ENCODE measurements at places on chromosomes 4 and X. TPM values are rescaled to one million over a fixed set of nuclear protein-coding genes. Genes with fewer than 3 reads are reported as not detected.

DNA sequence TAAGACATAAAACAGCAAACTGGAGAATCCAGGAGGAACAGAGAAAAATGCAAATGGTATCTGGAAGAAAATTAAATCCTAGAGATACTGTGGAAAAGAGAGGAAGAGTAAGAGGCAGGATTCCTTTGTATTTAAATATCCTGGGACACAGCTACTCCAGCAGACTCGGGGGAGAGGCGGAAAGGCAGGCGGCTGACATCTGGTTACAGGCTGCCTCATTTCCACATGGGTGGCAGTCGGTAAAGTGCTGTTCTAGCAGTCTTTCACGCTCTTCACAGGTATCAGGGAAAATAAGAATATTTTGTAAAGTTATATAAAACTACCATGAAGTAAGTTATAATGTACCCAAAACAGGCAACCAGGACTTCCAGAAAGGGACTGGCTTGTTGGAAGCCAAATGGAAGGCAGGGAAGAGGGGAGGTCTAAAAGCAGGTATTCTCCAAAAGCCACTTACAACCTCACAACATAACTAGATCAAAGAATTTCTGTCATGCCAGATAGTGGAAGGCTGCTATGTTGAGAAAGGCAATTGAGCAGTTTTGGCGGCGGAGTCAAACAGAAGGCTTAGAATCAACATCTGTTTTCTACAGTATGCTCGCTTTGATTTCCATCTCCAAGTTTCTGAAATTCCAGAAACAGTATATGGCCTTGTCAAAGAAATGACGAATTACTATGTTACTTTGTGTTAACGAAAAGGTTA lies 1.3 kb upstream of the TIGD2 start:
- no peaks in the 10 kb centered on the region for H3K27me3 ChIP-seq
- H3K36me3 ChIP-seq, result no peaks in the 10 kb centered on the region
- DNase-seq, result peak; percentile 26

DNA sequence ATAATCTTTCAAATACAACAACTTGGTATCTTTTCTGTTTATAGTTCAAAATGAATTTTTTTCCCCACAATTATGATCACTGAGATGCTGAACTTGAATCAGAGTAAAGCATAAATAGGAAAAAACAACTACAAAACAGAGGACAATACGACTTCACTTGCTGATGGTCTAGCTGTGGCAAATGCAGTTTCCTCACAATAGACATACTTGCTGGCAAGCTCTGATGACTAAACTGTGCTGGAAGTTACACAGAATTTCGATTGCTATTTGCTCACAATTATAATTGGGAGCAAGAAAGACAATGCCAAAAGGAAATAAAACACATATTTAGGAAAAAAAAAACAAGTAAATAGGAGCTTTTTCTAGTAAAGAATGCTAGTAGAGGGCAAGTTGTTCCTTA lies 14.7 kb downstream of the VEGFC start:
- H3K36me3 ChIP-seq, result no peaks in the 10 kb centered on the region
- peaks cover under 1% of the 10 kb centered on the region for H3K4me1 ChIP-seq
- no peak overlapping the region for H3K27ac ChIP-seq
- no peaks in the 10 kb centered on the region for H3K27me3 ChIP-seq
- no peak for DNase-seq
- no peak overlapping the region for H3K4me3 ChIP-seq

DNA sequence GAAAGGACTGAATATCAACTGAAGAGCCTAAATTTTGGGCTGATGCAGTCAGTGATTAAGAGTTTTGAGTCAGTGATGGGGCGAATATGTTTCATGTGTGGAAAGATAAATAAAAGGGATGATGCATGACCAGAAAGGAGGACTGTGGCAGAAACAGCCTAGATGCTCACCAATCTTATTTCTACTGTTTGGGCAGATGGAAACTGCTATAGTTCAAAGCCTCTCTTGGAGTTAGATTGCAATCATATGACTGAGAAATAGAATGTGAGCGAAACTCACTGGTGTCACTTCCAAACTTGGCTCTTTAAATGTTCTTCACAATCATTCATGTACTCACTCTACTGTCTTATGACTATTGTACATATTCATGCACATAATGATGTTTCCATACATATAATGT lies 35.4 kb upstream of the YTHDC1 start:
- H3K4me3 ChIP-seq, result no peak overlapping the region
- H3K27ac ChIP-seq, result no peak overlapping the region
- H3K27me3 ChIP-seq, result no peaks in the 10 kb centered on the region
- H3K36me3 ChIP-seq, result no peaks in the 10 kb centered on the region

GRCh38 chrX:71320126-71320525 lies 18.6 kb downstream of the ITGB1BP2 start:
- no peaks in the 10 kb centered on the region for H3K4me1 ChIP-seq
- H3K4me3 ChIP-seq, result no peak overlapping the region
- no peak for DNase-seq
- H3K36me3 ChIP-seq, result no peaks in the 10 kb centered on the region
- no peaks in the 10 kb centered on the region for H3K27me3 ChIP-seq
- no peak overlapping the region for H3K27ac ChIP-seq

- no peak for DNase-seq
- H3K27me3 ChIP-seq, result peaks cover 6% of the 10 kb centered on the region
- H3K4me1 ChIP-seq, result no peaks in the 10 kb centered on the region
Observed at GRCh38 chr4:151415978-151416377, 7.0 kb downstream of the FHIP1A start.

GRCh38 chr4:111748157-111748556 lies 397.1 kb upstream of the FAM241A start:
- H3K27ac ChIP-seq, result no peak overlapping the region
- DNase-seq, result no peak
- H3K27me3 ChIP-seq, result no peaks in the 10 kb centered on the region
- no peaks in the 10 kb centered on the region for H3K36me3 ChIP-seq
- no peak overlapping the region for H3K4me3 ChIP-seq
- H3K4me1 ChIP-seq, result no peaks in the 10 kb centered on the region

DNA sequence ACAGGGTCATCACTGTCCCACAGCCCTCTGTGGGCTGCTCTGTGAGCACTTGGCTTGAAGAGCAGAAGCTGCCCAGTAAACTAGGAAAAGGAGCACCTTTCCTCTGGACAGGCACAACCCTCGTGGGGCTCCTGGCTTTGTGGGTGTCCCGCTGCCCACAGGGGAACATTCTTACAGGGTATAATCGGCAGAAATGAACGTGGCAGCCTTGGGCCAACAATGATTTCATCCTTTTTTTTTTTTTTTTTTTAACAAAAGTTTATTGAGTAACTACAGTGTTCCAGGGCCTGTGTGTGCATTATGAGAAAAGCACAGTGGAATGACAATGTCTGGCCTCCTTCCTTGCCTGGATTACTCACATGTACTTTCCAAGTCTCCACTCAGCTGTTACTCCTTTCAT lies 197.2 kb downstream of the PDGFC start:
- H3K27ac ChIP-seq, result no peak overlapping the region
- DNase-seq, result peak; percentile 28
- H3K4me1 ChIP-seq, result no peaks in the 10 kb centered on the region
- no peak overlapping the region for H3K4me3 ChIP-seq

GRCh38 chrX:80223982-80224579 lies 196.2 kb upstream of the TENT5D start:
- DNase-seq, result no peak
- no peaks in the 10 kb centered on the region for H3K27me3 ChIP-seq
- H3K27ac ChIP-seq, result no peak overlapping the region
- H3K4me1 ChIP-seq, result no peaks in the 10 kb centered on the region

DNA sequence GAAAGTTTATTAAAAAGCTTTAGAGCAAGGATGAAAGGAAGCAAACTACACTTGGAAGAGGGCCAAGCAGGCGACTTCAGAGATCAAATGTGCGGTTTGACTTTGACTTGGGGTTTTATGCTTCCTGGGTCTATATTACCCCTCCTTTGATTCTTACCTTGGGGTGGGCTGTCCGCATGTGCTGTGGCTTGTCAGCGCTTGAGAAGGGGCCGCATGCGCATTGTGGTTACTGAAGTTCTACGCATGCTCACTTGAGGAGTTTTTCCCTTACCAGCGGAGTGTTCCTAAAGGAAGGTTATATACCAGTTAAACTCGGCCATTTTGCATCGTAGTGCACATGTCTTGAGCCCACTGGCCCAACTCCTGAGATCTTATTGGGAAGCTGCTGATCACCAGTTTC lies 9.9 kb downstream of the ZNF157 start:
- no peaks in the 10 kb centered on the region for H3K27me3 ChIP-seq
- H3K4me3 ChIP-seq, result no peak overlapping the region
- H3K27ac ChIP-seq, result no peak overlapping the region

GRCh38 chrX:144494074-144494473 lies 610.2 kb downstream of the UBE2NL start:
- H3K4me1 ChIP-seq, result no peaks in the 10 kb centered on the region
- no peak overlapping the region for H3K4me3 ChIP-seq
- DNase-seq, result no peak
- no peaks in the 10 kb centered on the region for H3K36me3 ChIP-seq

EDNRA gene
- total RNA-seq, result 21.0 TPM
